ENCODE measurements at places on chromosomes 3 and 15.

DNA sequence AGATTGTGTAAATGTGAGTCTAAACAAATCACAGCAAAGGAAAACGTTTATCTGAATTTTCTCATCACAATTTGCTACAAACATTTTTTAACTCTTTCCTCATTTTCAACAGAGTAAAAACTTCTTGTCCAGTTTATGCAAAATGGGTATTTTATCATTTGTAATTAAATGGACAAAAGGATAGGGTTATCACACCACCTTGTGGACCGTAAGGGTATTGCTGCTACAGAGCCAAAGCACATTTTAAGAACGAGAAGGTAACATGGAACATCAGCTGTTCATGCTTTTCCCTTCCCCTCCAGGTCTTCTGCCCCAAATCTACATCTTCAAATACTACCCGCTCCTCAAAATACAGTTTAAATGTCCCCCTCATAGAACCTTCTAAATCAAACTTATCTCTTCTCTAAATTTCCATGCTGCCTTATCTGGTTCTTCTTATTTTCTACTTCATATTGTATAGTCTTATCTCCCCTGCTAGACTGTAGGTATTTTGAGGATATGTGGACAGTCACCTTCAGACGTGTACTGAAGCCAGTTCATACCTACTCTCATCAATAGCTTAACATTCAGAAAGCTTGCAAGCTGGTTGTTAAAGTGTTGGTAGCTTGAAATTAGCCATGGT lies 12.8 kb upstream of the SETMAR start:
- peak; percentile 13 for DNase-seq

DNA sequence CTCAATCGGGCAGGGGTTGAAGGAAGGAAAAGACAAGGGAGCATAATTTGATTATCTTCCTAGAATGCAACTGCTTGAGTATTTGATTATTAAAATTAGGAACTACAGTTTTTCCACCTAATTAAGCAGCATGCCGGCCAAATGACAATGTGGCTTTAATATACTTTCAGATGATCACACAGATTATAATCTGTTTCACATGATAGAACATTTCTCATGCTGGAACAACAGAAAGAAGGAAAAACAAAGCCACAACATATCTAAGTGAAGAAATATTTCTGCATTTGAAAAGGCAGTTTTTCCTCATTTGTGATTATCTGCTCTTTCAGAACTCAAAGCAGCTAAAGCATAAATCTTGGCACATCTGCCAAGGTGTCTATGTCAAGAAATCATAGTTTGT lies 82.7 kb downstream of the STRIT1 start:
- DNase-seq: no peak

DNA sequence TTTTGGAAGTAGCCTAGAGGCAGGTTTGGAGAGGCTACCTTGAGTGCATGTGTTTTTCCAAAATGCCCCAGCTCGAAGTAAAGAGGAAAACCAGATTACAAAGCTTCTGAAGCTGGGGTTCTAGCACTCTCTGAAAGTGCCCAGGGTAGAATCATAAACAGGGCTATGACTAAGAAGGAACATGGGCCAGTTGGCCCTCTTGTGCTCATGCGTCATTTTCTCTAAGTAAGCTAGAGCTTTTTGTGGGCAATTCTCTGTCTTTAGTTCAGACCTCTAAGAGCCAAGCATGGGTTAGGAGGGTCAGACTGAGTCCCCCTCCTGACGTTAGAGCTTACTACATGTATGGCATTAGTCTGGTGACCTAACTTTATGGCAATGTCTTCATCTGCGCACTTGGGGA lies 129.5 kb upstream of the UMPS start:
- DNase-seq: no peak

GRCh38 chr3:57015912-57016311 lies 44.6 kb upstream of the SPATA12 start:
- no peak for DNase-seq

DNA sequence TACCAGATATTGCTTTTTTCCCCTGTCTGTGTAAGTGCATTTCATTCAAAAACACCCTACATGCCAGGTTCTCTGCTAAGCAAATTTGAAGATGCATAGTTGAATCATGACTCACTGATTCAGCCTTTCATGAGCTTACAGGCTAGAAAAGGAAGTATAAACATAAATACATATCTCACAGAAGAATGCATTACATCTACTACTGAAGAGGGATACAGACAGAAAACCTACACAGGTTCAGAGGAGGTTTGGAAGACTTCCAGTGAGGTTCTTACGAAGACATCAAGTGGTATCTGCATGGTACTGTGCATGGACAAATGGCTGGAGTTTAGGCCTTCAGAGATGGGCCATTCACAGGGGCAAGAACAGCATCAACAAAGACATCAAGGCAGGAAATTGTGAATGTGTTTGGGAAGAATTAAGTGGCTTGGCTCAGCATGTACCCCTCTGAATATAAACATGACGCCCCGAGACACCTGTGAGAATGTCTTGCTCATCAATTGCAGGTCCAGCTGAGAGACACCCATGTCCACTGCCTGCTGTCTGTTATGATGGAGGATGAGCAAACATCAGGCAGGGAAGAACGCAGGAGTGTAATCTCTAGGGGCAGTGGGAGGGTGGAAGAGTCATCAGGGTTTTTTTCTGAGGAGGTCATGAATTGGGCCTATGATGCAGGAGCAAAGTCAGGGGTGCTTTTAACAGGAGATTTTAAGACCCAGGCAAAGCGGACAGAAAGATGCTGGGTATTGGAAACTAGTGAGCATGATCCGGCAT lies 105.1 kb upstream of the GALNT15 start:
- no peak for DNase-seq

- peak; percentile 15 for DNase-seq
Measured at GRCh38 chr15:89203705-89204273, 17.6 kb downstream of the RLBP1 start.

DNA sequence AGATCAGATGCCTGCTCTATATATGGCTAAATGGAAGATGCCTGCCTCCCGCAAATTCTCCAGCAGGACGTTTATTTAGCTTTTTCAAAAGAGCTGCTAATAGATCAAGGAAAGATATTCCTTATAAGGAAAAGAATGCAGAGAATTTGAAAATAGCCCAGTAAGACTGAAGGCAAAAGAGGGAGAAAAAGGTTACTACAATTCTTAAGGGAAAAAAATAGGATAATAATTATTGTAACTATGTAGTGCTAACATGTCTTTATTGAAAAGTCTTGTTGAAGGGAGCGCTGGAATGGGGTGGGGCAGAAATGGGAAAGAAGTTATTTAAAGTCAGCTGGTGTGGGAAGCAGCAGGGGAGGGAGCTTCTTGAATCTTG lies 2.9 kb downstream of the TPM1 start:
- DNase-seq: no peak

- no peak for DNase-seq
Measured at GRCh38 chr3:156416846-156417558, 137.9 kb downstream of the SSR3 start.

- peak; percentile 25 for DNase-seq
Measured at GRCh38 chr3:108062051-108062450, 28.8 kb downstream of the CD47 start.

DNA sequence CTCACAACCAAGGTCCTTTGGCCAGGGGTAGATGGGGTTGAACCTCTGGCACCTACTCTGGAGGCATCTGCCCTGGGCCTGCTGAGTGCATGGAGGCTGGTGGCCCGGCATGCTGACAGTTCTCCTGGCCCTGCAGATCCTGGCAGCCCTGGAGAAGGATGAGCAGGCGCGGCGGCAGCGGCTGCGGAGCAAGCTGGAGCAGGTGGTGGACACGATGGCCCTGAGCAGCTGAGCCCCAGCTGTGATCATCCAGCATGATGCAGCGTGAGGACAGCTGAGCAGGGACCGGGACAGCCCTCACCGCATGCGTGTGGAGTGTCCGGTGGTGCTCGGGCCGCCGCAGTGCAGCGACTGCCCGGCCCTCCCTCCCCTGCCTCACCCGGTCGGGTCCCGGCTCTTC lies 50.9 kb downstream of the PLXNA1 start:
- DNase-seq: no peak

DNA sequence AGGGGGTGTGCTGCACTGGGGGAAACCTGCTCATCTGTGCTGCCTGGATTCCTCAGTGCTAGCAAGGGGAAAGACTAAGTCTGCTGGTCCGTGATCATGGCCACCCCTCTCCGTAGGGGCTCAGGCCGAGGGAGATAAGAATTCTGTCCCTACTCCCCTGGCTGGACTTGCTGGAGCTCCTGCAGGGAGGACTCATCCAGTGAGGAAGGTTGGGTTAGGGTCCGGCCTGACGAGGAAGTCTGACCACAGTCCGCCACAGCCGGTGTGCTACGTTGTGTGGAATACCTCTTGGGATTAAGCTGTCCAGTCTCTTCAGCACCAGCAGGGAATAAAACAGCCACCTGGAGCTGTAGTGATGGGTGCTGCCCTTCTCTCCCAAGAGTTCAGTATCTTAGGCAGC lies 1309.1 kb upstream of the CADM2 start:
- DNase-seq: no peak

GRCh38 chr15:81115054-81115939 lies 18.8 kb upstream of the CFAP161 start:
- no peak for DNase-seq

GRCh38 chr3:128290484-128290883 lies 137.2 kb downstream of the EEFSEC start:
- DNase-seq: no peak

DNA sequence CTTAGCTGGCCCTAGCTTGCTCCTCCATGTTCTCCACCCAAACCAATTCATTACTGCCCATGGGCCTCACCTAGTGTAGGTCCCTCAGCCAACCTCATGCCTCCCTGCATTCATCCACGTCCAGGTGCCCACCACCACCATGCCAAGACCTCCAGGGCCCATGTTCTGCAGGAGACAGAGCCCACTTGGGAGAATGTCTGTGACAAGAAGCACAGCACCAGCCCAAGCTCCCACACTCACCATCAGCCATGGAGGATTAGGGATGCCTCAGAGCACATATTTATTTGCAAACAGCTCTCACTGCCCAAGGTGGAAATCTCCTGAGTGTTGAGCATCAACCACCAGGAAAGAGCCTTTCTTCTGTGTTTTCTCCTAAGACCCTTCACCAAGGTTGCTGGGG lies 43.4 kb upstream of the ACAN start:
- no peak for DNase-seq

DNA sequence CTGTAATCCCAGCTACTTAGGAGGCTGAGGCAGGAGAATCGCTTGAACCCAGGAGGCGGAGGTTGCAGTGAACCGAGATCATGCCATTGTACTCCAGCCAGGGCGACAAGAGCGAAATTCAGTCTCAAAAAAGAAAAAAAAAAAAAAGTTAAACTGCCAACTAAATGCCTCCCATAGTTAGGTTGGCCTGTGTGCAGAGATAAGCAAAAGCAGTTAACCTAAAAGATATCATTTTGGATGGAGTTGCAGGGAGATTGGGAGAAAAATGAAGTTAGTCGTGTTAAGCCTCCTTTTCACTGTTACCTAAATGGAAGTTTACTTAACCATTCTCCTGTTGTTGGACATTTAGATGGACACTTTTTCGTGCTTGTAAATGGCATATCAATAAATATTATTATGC lies 11.4 kb upstream of the FETUB start:
- DNase-seq: no peak

GRCh38 chr3:11845651-11846050 lies 1.0 kb downstream of the TAMM41 start:
- no peak for DNase-seq

- DNase-seq: no peak
Measured at GRCh38 chr15:101647251-101647650, 4.9 kb downstream of the TM2D3 start.

DNA sequence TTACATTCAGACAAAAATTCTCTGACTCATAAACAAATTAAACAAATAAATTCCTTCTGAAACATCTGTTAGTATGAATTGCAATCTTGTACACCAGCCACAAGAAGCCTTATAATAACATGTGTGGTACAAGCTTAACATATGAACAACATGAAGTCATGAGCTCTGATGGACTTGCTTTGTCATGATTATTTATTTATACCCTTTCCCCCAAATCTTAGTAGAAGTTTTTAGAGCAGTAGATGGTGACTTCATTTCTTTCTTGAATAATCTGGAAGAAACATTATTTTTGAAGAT lies 633.4 kb downstream of the EPHA3 start:
- DNase-seq: no peak

GRCh38 chr15:84111575-84111974 lies 124.0 kb upstream of the GOLGA6L4 start:
- DNase-seq: no peak

- no peak for DNase-seq
Measured at GRCh38 chr3:34207806-34208205, 409.4 kb downstream of the PDCD6IP start.

Data from GDM1 (cell line).